Right ventricle myocardium inferior (tissue), 1 donor: ENCODE measurements at places on chromosomes 13 and 19. TPM values are rescaled to one million over a fixed set of nuclear protein-coding genes. Genes with fewer than 3 reads are reported as not detected.

DNA sequence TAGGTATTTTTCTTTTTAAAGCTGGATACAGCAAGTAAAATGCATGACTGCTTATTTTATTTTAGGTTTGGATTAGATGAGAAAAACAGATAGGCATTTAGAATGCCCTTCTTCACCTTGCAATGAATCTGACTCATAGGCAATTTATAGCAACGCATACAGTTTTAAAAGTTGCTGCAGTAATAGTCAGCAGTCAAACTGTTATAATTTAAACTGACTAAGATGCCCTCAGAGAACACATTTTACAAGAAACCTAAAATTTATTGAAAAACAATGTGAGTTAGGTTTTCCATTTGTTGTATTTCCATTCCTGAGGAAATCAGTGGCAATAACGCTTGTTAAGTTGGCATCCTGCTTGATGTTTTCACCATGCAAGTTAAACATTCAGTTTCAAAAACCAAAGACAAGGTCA is 1128.2 kb upstream of the PCDH9 start:
- no peak for DNase-seq

DNA sequence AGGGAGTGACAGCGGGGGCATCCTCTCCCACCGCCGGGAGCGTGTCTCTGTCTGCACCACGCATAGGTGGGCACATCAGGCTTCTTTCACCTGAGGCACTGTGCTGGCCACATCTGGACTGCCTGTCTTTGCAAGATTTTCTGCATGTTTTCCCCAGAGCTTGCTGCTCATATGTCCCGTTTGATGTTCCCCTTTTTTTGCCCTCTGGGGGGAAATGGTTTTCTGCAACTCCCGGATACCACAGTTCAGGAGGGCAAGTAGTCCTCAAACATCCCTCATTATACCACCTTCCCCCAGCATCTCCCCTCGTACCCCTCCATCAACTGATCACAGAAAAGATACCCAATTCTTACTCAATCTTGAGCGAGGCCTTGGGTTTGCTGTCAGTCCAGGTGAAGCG is 168.0 kb downstream of the PAN3 start:
- DNase-seq: no peak

DNA sequence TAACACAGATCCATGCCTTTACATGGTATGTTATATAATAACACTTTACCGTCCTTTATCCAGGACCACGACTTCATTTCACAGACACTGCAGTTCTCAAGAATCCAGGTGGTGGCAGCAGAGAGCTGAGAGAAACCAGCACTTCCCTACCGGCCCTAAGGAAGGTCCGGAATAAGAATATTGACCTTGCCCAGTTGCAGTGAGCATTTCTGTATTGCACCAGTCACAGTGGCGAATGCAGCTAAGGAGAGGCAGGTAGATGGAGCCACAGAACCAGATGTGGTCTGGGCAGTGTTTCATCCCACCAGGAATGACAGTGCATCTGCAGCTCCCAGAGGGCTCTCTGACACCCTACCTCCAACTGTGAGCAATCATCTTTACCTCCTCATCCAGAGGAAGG is 44.6 kb downstream of the ZNF787 start:
- no peak for DNase-seq

Gene TMEM38A
- 42.7 TPM for total RNA-seq

- no peak for DNase-seq
These were observed 121.7 kb downstream of the POSTN start for GRCh38 chr13:37476874-37477273.

Gene GRIN2D
- total RNA-seq: 0.38 TPM

Gene LENG9
- total RNA-seq: 1.8 TPM

Gene RNF225
- total RNA-seq: not detected
